ENCODE measurements at places on chromosomes 2 and 18.
A peak's percentile ranks its signal among the peaks of the same experiment; 100 is the strongest.

- no peak for DNase-seq
Observed at GRCh38 chr2:170052151-170052550, 125.8 kb upstream of the MYO3B start.

GRCh38 chr2:207148020-207148419, 17.7 kb downstream of the KLF7 start:
- no peak for DNase-seq

GRCh38 chr2:59150217-59150849, 909.2 kb upstream of the FANCL start:
- DNase-seq: no peak

DNA sequence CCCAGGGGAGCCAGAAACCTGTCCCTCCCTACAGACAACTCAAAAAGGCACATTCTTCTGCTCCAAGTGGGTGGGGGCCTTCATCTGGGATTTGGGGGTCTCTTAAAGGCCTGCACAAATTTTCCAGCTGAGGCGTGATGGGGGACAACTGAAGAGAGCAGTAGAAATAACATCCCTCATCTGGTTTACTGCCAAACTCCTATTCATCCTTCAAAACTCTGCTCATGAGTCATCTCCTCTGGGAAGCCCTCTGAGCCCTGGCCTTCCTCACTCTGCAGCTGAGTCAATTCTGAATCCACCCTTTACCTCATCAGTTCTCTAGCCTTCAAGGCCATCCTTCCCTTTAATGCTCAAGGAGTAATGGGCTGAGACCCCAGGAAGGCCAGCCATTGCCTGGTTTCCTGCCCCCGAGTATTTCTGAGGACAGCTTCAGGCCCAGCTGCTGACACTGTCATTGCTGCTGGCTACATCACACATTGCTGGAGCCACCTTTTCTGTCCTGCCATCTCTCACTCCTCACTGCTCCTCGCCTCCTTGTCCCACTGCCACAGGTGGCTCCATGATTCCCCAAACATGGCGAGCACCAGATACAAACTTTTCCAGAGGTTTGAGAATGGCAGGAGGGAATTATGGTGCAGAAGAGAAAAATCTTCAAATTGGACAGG, 32.2 kb upstream of the GLI2 start:
- DNase-seq: no peak

- no peak for DNase-seq
Observed at GRCh38 chr2:219636941-219637841, 9.8 kb downstream of the SLC4A3 start.

GRCh38 chr18:12645254-12645653, 12.7 kb downstream of the SPIRE1 start:
- no peak for DNase-seq

GRCh38 chr18:60812921-60813320, 440.3 kb upstream of the MC4R start:
- no peak for DNase-seq

GRCh38 chr2:223032187-223033142, 19.5 kb upstream of the KCNE4 start:
- DNase-seq: no peak

- no peak for DNase-seq
Observed at GRCh38 chr2:179335732-179336131, 71.1 kb upstream of the SESTD1 start.

DNA sequence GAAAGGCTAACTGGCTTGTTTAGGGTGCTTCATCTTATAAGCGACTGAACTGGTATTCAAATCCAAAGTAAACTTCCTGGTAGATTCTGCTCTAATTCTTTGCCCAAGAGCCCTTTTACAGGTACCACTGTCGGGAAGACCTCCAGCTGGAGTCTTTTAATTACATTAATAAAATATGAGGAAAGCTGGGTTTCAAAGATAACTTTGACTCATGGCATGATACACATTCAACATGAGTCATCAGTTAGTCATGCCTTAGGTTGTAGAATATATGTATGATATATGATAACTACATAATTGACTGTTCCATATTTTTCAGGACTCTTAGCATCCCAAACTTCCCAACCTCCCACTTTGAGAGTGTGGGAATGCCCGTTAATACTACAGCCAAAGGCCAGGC, 32.3 kb downstream of the ZCCHC2 start:
- DNase-seq: no peak

DNA sequence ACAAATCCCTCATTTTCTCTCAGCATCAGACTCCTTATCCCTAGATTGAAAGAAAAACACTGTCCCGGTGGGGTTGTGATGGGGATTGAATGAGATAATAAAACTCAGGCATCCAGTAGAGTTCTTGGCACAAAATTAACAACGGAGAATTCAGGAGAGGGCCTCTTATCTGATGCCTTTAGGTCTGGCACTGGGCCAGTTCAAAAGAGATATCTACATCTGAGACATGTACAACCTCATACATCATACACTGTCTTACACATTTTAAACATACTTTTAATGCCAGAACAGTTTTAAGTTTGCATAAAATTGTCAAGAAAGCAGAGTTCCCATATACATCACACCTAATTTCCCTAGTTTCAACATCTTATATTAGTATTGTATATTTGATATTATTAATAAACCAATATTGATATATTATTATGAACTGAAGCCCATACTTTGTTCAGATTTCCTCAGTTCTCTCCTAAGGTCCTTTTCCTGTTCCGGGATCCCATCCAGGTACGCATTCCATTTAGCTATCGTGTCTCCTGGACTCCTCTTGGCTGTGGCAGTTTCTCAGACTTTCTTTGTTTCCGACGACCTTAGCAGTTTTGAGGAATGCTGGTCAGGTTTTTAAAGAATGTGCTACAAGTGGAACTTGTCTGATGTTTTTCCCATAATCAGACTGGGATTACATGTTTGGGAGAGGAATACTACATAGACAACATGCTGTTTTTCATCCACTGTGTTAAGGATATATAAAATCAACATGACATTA, 27.8 kb downstream of the NXPH2 start:
- DNase-seq: no peak

DNA sequence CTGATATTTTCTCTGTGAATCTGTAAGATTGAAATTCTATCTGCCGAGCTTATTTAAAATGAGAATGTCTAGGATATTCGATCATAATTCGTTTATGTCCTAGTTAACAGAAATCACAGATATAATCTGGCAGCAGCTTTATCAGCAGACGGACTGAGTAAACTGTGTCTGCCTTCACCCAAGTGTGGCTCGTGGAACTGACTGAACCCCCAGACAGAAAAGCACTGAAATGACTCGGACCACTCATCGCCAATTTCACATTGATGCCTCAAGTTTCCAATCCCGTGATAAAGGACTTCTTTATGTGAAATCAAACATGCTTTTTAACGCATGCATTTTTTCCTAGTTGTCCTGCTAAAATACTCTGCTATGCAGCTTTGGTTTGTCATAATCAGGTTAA, 15.9 kb downstream of the TNFRSF11A start:
- DNase-seq: peak; percentile 52

GRCh38 chr18:44859263-44859662, 178.6 kb downstream of the SETBP1 start:
- no peak for DNase-seq

- no peak for DNase-seq
Observed at GRCh38 chr2:47737191-47737975, 45.6 kb upstream of the MSH6 start.

DNA sequence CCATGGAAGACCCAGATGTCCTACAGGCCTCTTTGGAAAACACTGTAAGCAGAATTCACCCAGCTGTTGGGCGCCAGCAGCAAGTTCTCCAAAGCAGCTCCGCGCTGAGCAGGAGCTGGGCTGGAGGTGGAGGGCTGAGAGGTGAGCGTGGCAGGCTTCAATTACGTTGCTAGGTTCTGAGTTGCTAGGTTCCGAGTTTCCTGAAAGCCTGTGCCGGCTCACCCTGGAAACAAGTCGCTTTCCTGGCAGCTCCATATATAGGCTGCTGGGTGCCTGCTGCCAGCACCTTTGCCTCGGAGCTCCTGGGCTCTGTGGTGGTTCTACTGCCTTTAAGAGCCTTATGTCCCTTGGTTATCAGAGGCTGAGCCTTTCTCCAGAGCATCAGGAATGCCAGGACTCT, 14.4 kb upstream of the EGR4 start:
- DNase-seq: no peak
